Activated CD4-positive, alpha-beta memory T cell treated with anti-CD3 and anti-CD28 coated beads, Interleukin-2, amount 10 ng/mL, durations not matched to agents 7 days and 5 days (primary cell): ENCODE measurements at places on chromosomes 5 and 9.

DNA sequence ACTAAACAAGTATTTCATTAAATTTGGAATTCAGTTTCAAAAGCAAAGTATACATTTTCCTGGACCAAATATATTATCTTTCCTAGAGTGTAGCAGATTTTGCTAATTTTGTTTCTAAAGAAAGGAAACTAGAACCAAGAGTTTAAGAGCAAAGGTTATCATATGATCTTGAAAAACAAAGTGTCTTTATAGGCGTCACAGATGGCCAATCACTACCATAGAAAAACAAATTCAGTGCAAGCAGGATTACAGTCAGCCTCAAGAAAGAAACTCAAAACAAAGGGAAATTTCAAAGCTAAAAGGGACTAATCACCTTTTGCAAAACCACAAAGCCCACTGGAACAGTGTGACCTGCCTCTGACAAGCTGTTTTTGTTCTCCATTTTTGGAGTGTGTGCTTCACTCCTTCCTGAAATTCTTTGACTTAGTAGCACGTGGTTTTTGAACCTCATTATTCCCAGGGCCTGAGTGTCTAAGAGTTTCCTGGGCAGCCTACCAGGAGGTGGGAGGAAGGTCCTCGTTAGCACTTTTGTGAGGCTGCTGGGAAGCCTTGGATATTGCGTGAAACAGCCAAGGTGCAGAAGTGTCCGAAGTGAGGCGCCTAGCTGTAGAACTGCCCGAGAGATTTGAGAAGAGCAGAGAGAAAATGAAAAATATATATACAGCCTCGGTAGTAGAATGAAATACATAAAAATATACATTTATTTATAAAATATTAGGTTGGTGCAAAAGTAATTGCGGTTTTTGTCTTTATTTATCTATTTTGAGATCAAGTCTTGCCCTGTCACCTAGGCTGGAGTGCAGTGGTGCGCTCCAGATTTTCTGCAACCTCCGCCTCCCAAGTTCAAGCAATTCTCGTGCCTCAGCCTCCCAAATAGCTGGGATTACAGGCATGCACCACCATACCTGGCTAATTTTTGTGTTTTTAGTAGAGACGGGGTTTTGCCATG, 246.1 kb downstream of the MARCHF11 start:
- no peaks in the 10 kb centered on the region for H3K4me1 ChIP-seq
- no peak overlapping the region for H3K27ac ChIP-seq
- H3K36me3 ChIP-seq: no peaks in the 10 kb centered on the region
- H3K4me3 ChIP-seq: no peak overlapping the region

GRCh38 chr5:151664694-151665585, 21.8 kb downstream of the SPARC start:
- H3K27me3 ChIP-seq: peaks cover 5% of the 10 kb centered on the region
- H3K27ac ChIP-seq: no peak overlapping the region
- no peaks in the 10 kb centered on the region for H3K36me3 ChIP-seq
- no peak overlapping the region for H3K4me3 ChIP-seq
- no peak for DNase-seq

DNA sequence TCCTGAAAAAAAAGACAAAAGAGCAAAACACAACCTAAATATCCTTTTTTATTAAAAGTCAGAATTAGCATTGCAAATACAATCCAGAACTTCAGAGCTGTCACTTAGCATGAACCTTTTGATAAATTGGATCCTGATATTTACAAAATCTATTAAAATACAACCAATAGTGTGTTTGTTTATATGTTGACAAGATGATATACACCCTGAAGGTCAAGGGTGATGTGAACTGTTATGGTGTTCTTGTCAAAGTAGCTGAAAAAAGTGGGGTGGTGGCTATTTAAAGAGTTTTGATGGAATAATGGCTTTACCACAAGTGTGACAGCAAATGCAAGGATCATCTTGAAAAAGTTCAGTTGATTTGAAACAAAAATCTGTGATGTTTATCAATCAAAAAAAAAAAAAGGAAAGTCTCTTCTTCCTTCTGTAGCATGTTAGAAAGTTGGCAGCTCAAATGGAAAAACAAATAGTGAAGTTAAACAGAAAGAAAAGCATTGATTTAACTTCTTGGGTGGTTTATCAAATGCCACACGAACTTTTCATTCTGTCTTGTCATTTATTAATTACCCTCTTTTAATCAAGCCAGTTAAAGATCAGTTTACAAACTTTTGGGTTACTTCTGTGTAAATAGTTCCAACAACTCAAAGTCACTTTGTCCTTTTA, 44.5 kb downstream of the PRDM6 start:
- H3K4me1 ChIP-seq: no peaks in the 10 kb centered on the region
- no peak overlapping the region for H3K27ac ChIP-seq
- H3K36me3 ChIP-seq: no peaks in the 10 kb centered on the region

- H3K4me3 ChIP-seq: no peak overlapping the region
- H3K27me3 ChIP-seq: no peaks in the 10 kb centered on the region
- no peaks in the 10 kb centered on the region for H3K36me3 ChIP-seq
- H3K27ac ChIP-seq: no peak overlapping the region
- no peak for DNase-seq
- no peaks in the 10 kb centered on the region for H3K4me1 ChIP-seq
These were observed 260.1 kb upstream of the CDH18 start for GRCh38 chr5:20248118-20248517.

DNA sequence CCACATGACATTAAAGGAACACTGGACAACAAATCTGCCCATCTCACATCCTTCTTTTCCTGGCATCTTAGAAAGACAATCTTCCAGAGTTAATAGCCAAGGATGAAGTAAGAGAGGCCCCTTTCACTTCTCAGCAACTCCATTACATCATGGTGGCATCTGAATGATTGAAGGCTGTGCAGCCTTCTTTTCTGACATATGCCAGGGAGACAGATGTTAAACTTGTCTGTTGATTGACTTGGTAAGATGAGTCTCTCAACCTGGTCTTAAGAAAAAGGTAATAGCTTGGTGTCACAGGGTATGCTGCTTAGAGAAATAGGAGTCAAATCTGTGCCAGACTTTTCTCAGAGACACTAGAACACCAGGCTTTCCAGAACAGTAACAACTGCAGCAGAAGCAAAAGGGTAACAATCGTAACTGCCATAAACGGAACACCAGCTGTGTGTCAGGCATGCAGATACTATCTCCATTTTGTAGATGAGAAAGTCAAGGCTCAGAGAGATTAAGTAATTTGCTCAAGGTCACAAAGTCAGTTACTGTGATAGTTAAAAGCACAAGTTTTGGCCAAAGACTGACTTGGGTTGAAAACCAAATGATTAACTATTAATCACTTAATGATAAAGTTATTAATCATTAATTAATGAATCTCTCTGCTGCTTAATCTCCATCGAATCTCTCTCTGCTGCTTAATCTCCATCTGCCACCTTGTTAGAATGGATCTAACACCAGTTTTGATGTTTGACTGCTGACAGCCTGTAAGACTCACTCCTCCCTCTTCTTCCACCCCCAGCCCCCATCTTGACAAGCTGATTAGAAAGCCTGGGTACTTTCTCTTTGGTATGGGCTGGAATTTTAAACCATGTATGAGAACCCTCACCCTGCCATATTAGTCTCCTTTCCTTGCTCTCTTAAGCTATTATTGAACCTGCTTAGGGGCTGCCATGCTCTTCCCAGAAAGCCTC, 353.5 kb downstream of the ENC1 start:
- no peak for DNase-seq
- no peak overlapping the region for H3K4me3 ChIP-seq
- H3K36me3 ChIP-seq: no peaks in the 10 kb centered on the region
- no peak overlapping the region for H3K27ac ChIP-seq

GRCh38 chr5:174354571-174354970, 309.1 kb downstream of the NSG2 start:
- DNase-seq: no peak
- no peaks in the 10 kb centered on the region for H3K27me3 ChIP-seq
- H3K4me1 ChIP-seq: no peaks in the 10 kb centered on the region
- H3K27ac ChIP-seq: no peak overlapping the region
- H3K4me3 ChIP-seq: no peak overlapping the region

DNA sequence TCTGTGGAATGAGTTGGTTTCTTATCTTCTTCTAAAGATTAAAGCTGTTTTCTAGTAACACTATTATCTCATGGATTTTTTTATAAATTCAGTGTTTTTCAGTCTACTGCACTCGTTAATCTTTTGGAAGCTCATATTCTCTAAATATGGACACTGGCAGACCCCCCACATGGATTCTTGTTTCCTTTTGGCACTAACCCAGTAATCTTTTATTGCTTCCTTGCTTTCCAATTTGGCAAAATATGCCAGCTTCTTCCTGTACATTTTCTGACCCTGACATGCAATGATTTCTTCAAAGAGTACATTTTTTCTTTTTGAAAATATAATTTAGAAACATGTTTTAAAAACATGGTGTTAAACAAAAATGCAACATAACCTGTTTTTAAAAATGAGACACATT, 474.2 kb upstream of the FTMT start:
- no peak for DNase-seq
- no peaks in the 10 kb centered on the region for H3K27me3 ChIP-seq
- no peak overlapping the region for H3K27ac ChIP-seq
- no peak overlapping the region for H3K4me3 ChIP-seq
- H3K36me3 ChIP-seq: no peaks in the 10 kb centered on the region
- H3K4me1 ChIP-seq: no peaks in the 10 kb centered on the region

GRCh38 chr5:107378218-107378899, 292.4 kb downstream of the EFNA5 start:
- no peaks in the 10 kb centered on the region for H3K36me3 ChIP-seq
- DNase-seq: no peak
- no peaks in the 10 kb centered on the region for H3K4me1 ChIP-seq

GRCh38 chr9:15374310-15374709, 48.4 kb upstream of the SNAPC3 start:
- H3K27me3 ChIP-seq: peaks cover 5% of the 10 kb centered on the region
- no peak overlapping the region for H3K4me3 ChIP-seq
- no peaks in the 10 kb centered on the region for H3K4me1 ChIP-seq
- H3K27ac ChIP-seq: no peak overlapping the region
- H3K36me3 ChIP-seq: no peaks in the 10 kb centered on the region

DNA sequence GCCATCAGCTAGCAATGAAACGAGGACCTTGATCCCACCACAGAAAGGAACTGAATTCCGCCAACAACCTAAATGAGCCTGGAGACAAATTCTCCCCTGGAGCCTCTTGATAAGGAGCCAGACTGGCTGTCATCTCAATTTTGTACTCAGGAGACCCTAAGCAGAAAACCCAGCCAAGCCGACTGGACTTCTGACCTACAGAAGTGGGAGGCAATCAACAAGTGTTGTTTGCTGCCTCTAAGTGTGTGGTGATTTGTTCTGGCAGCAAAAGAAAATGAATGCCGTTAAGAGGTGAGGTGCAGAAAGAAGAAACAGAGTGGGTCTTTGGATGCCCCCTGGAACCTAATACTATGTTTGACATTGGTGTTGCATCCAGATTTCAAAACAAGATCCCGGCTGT, 72.7 kb upstream of the SPATA31E1 start:
- H3K4me3 ChIP-seq: no peak overlapping the region
- DNase-seq: no peak
- no peak overlapping the region for H3K27ac ChIP-seq

GRCh38 chr9:107805201-107805600, 315.6 kb upstream of the KLF4 start:
- no peak overlapping the region for H3K4me3 ChIP-seq
- H3K27me3 ChIP-seq: no peaks in the 10 kb centered on the region
- H3K4me1 ChIP-seq: no peaks in the 10 kb centered on the region
- no peak overlapping the region for H3K27ac ChIP-seq
- no peak for DNase-seq

- H3K36me3 ChIP-seq: no peaks in the 10 kb centered on the region
- no peak for DNase-seq
- no peak overlapping the region for H3K4me3 ChIP-seq
- peaks cover 11% of the 10 kb centered on the region for H3K4me1 ChIP-seq
- H3K27me3 ChIP-seq: peaks cover 5% of the 10 kb centered on the region
- H3K27ac ChIP-seq: no peak overlapping the region
These were observed 95.0 kb downstream of the C5orf15 start for GRCh38 chr5:133873449-133873848.

DNA sequence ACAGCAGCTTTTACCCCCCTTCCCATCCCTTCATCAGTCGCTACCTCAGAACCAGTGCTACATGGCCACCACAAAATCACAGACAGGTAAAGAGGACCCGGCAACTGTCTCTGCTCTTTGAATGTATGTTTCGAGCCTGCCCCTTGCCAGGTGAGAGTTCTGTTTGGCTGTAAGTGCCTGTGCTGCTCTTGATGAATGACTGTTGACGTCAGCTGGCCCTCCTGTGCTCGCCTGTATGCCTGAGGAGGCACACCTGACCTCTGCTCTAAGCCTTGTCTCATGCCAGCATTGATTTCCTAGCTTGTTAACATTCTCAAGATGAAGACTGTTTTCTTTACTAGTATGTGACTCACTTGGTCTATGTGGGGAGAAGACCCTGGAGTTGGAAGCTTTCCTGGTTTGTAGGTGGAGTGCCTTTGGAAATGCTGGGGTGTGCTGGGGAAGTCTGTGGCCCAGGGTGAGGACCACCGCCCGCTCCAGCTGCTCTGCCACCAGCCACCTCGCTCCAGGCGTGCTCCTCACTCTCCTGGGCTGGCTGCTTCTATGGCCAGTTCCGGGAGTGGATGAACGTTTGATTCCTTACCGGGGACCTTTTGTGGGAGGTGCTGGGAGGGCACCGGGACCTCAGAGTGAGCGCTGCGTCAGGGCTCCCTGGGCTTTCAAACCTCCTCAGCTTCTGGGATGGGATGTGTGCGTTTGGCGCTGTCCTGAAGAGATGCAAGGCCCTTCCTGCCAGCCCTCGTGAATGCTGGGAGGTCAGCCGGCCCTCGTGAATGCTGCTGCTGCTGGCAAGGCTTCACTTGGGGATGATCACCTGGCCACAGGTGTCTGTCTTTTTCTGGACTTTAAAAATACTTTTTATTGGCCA, 109.9 kb downstream of the EHMT1 start:
- H3K36me3 ChIP-seq: peaks cover 94% of the 10 kb centered on the region
- no peak for DNase-seq
- no peaks in the 10 kb centered on the region for H3K27me3 ChIP-seq
- H3K4me1 ChIP-seq: peaks cover 23% of the 10 kb centered on the region
- no peak overlapping the region for H3K27ac ChIP-seq

DNA sequence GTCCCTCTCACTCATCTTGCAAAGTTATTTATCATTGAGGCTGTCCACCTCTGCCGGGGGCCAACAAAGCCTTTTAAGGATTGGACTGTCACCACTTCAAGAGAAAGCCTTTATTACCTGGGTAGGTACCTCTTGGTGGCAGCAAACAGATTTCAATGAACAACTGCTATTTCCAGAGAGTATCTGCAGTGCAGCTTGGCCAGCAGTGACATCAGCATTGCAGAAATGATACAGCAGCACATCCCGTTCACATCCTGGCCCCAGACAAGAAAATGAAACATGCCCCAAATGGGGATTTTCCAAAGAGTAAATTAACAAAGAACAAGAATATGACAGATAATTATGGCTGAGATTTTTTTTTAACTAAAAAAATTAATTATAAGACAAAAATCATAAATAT, 2.3 kb upstream of the SPATA6L start:
- no peak for DNase-seq
- peaks cover 6% of the 10 kb centered on the region for H3K36me3 ChIP-seq
- H3K4me3 ChIP-seq: no peak overlapping the region
- H3K27ac ChIP-seq: no peak overlapping the region
- peaks cover 60% of the 10 kb centered on the region for H3K4me1 ChIP-seq

- no peak for DNase-seq
- H3K4me3 ChIP-seq: no peak overlapping the region
- H3K4me1 ChIP-seq: no peaks in the 10 kb centered on the region
These were observed 10.4 kb downstream of the LRRC14B start for GRCh38 chr5:201672-202071.

GRCh38 chr5:156540491-156540890, 213.5 kb downstream of the SGCD start:
- no peaks in the 10 kb centered on the region for H3K36me3 ChIP-seq
- peaks cover 5% of the 10 kb centered on the region for H3K27me3 ChIP-seq
- H3K4me1 ChIP-seq: no peaks in the 10 kb centered on the region
- no peak overlapping the region for H3K27ac ChIP-seq

- peaks cover 29% of the 10 kb centered on the region for H3K27me3 ChIP-seq
- no peaks in the 10 kb centered on the region for H3K36me3 ChIP-seq
These were observed 102.9 kb upstream of the APC start for GRCh38 chr5:112634796-112635195.
